ENCODE measurements at places on chromosomes 3 and 15. TPM values are rescaled to one million over a fixed set of nuclear protein-coding genes. Genes with fewer than 3 reads are reported as not detected.

DNA sequence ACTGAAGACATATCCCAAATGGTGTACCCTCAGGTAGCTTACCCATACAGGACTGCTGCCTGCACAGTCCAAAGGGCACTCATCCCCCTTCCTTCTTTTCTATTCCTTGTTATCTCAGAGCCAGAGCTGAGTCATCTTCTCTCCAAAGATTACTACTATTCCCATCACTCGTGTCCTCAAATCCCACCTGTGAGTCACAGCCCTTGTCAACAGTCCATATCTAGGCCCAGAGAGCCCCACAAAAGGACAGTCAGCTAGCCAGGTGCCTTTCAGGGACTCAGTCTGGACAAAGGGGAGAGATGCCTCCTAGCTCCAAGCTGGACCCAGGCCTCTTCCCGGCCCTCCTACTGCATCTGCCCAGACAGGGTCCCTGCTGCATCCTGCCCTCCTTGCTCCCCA, 11.0 kb downstream of the PARP16 start:
- no peak for DNase-seq

DNA sequence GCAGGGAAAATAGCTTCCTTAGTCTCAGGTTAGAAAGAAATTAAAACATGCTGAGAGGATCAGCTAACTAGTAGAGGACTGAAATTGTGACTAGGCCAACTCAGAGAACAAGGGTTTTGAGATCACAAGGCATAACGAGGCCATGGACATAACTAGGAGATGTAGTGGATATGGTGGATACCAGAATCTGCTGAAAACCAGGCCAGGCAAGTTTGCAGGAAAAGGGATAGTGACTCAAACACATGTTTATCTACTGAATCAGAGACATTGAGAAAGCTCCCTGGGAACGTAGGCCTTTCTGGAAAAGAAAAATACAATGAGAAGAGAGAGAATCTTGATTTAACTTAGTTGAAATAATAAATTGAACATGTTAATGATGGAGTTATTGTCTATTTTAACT, 326.5 kb upstream of the GBE1 start:
- DNase-seq, result no peak

GRCh38 chr15:73021139-73021621, 31.1 kb upstream of the NEO1 start:
- no peak for DNase-seq

DNA sequence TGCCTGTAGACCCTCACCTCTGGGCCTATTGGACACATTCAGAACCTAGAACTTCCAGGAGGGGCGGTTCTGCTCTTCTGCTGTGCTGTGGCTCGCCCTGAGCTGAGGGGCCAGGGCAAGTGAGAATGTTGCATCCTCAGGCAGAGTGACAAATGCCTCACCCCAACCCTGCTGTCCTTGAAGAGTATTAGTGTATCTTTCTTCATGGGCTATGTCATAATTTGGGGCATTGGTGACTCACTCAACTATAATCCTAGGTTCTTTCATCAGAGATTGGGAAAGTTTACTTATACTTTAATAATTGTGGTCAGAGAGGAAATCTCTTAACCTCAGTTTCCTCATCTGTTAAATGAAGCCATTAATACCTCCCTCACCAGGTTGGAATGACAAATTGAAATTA, 143.8 kb downstream of the SV2B start:
- DNase-seq, result no peak

DNA sequence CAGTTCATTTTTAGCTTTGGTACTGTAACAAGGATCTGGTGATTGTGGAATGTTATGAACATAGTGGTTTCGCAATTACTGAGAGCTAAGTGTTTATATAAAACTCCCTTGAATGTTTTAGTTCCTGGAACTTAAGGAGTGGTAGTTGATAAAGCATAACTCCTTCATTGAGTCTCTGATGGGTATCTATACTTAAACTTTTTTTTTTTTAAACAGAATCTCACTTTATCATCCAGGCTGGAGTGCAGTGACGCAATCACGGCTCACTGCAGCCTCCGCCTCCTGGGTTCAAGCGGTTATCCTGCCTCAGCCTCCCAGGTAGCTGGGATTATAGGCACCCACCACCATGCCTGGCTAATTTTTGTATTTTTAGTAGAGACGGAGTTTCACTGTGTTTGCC, 11.3 kb downstream of the PRKCI start:
- no peak for DNase-seq

- no peak for DNase-seq
These were observed 38.2 kb downstream of the NBEAL2 start for GRCh38 chr3:47017504-47018268.

DNA sequence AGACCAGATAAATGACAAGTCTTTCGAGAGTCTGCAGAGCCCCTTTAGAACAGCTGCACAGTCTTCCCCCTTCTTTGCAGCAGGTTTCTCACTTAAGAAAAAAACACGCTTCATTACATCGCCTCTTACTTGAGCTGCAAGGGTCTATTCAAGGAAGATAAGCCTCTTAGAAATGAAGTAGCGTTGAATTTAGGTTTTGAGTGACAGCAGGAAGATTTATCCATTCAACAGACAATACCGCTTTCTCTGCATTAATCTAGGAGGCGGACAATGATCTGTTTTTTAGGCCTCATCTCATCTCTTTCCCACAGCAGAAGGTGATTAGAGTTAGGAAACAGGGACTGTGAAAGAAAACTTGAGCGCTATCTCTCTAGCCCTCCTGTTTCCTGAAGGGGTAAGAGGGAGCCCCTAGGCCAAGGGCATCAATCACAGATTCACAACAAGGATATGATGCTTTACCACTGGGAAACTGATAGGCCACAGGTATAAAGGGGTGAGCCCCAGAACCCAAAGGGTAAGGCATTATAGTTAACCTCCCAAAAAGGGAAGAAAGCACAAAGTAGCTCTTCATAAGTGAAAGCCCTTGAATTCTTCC, 84.3 kb downstream of the MECOM start:
- DNase-seq, result no peak

DNA sequence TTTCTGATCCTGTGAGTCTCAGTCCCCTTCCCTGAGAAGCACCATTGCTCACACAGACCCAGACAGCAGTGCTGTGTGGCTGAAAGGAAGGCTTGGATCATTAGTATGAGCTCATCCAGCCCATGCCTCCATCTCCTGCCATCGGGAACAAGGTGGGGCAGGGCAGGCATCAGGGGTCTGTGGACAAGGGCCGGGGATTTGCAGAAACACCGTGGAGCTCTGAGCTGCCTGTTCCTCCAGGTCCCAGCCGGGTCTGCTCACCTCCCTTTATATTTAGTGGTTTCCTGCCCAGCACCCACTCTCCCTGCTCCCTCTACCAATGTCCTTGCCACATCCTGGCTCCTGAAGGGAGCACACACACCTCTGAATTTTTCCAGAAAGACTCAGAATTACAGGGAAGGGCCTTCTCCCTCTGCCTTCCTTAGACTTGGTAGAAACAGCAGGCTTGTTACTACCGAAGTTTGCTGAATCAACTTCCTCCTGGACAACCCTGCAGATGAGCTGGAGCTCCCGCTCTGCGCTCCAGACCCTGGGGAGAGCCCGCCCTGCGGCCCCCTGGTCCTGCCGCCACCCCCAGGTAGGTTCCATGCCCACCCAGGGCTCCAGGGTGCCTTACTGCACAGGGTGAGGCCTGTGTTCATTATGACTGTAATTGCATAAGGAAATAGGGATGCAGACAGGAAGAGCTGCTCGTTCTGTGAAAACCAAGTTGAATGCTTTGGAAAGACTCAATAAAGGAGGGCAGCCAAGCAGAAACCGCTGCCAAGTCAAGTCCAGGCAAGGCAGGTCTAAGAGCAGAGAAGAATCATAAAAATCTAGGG, 128.1 kb downstream of the NSMCE3 start:
- peak; percentile 5 for DNase-seq

DNA sequence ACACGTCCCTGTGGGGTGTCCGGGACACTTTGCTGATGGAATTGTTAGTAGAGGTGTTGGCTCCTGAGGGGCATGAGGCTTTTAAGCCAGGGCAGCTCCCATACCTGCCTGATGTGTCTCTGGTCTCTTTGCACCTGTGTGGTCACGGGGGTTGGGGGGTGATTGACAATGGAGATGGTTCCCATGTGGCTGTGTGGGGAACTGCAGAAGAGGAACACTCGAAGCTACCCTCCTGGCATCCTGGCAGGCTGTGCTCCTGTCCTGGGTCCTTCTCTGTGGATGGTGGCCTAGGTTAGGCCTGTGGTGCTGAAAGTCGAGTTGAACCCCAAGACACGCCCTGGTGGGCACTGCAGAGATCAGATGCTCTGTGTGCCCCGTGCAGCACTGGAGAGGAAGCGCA, 73.4 kb downstream of the HMCES start:
- DNase-seq, result no peak

DNA sequence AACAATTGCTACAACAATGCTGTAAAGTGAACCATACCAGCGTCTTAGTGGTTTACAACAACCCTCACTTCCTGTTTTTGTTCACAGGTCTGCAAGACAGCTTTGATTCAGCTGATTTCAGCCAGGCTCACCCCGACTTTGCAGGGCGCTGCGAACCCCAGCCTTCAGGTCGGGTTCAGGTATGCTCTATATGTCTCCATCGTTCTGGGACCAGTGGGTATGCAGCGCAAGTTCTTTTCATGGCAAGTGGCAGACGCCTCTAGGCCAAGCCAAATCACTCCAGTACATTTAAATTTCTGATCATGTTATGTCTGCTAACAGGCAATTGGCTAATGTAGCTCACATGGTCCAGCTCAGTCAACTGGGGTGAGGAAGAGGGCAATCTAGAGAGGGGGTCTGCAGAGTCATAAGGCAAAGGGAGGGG, 52.4 kb upstream of the RGMA start:
- no peak for DNase-seq

GRCh38 chr15:85764649-85765277, 30.0 kb downstream of the KLHL25 start:
- DNase-seq, result no peak

DNA sequence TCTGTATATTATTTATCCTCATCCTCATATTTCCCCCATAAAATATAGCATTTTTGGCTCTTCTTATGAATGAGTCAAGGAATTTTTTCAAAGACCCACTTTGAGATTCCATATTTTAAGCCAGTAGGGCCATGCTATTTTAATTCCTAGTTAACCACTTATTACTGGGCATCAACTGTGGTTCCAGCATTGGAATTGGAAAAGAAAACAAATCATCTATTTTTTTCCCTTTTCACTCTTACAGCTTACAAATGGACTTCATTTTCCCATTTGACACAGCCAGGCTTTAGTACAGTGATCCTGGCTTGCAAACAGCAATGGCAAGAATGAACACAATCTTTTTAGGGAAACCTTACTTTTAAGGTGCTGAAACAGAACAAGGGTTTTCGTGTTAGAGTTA, 19.4 kb upstream of the PLCL2 start:
- DNase-seq, result no peak

GRCh38 chr15:98865397-98866339, 141.9 kb downstream of the PGPEP1L start:
- DNase-seq, result no peak

GRCh38 chr3:68274286-68274685, 619.9 kb upstream of the SUCLG2 start:
- no peak for DNase-seq

DNA sequence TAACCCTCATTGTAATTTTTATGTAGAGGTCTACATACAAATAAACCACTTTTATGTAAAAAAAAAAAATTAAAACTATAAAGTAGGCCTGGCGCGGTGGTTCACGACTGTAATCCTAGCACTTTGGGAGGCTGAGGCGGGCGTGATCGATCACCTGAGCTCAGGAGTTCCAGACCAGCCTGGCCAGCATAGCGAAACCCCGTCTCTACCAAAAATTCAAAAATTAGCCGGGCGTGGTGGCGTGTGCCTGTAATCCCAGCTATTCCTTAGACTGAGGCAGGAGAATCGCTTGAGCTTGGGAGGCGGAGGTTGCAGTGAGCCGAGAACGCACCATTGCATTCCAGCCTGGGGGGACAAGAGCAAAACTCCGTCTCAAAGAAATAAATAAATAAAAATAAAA, 766 bp upstream of the SLC12A6 start:
- no peak for DNase-seq

GRCh38 chr3:144810160-144810559, 838.5 kb downstream of the DIPK2A start:
- DNase-seq, result no peak

GRCh38 chr15:37112171-37112570, 11.8 kb upstream of the MEIS2 start:
- DNase-seq, result no peak

THOC7 gene
- total RNA-seq, result 52.6 TPM

NTRK3 gene
- not detected for total RNA-seq

MLF1 gene
- 20.2 TPM for total RNA-seq

NR1I2 gene
- total RNA-seq, result 0.62 TPM

FOXL2 gene
- 0.09 TPM for total RNA-seq

CD96 gene
- total RNA-seq, result not detected

PROS1 gene
- 12.4 TPM for total RNA-seq
